ENCODE measurements at places on chromosomes 6 and 20. TPM values are rescaled to one million over a fixed set of nuclear protein-coding genes. Genes with fewer than 3 reads are reported as not detected.
A peak's percentile ranks its signal among the peaks of the same experiment; 100 is the strongest.

The TSBP1 gene
- total RNA-seq = not detected

- no peak for DNase-seq
Observed at GRCh38 chr20:8421981-8422380, 289.9 kb downstream of the PLCB1 start.

The RIMS1 gene
- total RNA-seq = 0.22 TPM

DNA sequence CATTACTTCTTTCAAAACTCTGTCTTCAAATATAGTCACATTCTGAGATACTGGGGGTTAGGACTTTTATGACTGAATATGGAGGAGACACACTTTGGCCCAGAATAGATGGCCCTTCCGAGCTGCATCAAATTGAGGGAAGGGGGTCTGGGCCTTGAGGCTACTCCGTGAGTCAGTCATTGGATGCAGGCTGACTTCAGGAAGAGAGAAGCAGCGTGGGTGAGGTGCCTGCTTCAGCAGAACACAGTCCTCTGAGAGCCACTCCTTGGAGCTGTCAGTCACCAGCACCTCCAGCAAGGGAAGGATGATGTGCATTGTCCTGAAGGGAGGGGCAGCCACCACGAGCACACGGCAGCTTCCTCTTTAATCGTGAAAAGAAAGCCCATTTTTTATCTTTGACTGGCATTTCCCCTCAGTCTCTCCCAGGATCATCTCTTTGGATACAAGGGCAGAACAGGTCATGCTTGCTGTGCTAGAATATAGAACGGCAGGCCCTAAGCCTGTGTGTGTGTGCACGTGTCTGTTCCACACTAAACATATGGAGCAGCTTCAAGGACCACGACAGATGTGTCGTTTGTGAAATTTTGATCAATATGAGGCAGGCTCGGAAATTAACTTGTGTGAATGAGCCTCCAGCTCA lies 721.6 kb downstream of the KIF16B start:
- DNase-seq = no peak

DNA sequence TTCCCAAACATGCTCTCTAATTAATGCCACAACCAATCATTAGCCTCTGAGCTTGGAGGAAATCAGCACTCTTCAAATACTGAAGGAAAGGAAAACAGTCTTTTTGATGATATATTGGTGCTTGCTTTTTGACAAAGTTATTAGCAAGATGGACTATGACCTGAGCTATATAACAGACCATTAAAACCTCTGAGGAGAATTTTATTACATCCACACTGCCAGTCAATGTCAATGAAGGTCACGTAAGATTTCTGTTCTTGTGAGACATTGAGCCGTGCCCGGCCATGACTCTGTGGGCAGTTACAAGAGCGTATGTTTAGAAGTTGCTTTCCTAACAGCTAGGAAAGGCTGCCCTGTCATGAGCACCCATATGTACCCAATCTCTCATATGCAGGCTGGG lies 659.0 kb downstream of the UTRN start:
- DNase-seq = no peak

- DNase-seq = peak; percentile 61
Observed at GRCh38 chr6:17032988-17033634, 68.7 kb upstream of the STMND1 start.

DNA sequence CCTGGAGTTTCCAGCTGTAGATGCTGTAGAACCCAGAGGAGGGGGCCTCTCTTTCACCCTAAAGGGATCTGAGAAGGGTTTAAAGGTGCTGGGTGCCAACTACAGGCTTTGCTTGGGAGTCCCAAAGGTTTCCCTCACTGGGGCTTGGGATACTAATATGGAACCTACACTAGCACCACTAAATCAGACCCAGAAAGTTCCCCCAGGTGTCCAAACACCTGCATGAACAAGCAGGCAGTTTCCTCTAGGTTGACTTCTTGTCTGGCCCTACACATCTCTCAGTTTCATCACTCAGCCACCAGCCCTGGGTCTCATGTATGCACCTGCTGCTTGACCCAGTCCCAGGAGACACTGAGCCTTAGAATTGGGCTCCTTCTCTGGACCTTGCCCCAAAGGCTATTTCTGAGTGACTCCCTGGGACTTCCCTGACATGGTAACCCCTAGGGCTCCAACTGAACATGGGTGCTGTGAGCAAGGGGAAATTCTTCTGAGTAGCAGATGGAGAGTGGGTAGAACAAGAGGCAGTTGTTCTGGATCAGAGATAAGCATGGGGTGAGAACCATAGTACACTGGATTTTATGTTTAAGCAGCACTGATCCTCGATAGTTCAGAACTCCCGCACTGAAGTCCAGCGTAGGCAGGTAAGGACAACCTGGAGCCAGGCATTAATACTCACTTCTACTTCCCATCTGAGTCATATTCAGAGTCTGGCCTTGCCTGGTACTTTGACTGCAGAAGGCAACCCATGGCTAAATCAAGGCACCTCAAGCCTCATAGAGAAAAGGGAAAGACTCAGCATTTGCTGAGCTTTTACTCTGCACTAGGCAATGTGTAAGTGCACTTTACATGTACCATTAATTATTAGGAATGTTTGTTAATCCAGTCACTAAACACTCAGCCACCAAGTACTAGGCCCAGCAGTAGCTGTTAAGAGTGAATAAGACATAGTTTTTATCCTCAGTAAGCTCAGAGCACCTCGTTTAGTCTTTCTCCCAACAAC lies 16.8 kb downstream of the BCL2L1 start:
- DNase-seq = no peak
